Heart right ventricle (tissue), 16 donors: ENCODE measurements at places on chromosomes 6 and 20.

GRCh38 chr6:96436398-96436797 is 85.2 kb upstream of the UFL1 start:
- DNase-seq = no peak

GRCh38 chr20:25221592-25222460 is 26.1 kb upstream of the PYGB start:
- peak; percentile 48 for DNase-seq

DNA sequence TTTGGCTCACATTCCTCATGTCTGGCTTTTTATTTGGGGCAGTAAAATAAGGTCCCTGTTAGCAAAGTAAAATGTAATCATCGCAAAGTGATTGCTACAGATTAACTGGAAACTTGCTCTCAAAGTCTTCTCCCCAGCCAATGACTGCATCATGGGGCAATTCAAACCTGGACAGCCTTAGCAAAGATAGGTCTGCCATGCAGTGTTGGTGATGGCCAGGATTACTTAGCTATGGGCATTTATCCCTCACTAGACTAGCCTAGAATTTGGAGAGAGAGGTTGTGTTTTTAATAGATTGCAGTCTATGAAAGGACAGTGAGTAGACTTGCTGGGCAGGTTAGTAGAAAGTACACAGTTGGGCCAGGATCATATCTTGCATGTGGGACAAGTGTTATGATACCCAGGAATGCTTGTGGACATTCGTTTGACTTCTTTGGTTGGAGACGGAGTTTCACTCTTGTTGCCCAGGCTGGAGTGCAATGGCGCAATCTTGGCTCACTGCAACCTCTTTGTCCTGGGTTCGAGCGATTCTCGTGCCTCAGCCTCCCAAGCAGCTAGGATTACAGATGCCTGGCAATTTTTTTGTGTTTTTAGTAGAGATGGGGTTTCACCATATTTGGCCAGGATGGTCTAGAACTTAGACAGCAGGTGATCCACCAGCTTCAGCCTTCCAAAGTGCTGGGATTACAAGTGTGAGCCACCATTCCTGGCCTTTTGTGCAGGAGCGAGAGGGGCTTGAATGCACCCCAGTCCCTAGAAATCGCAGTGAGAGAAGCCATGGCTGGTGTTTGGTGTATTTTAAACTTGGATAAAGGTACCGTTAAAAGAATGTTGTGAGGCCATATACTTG is 3.4 kb downstream of the RPS12 start:
- no peak for DNase-seq

DNA sequence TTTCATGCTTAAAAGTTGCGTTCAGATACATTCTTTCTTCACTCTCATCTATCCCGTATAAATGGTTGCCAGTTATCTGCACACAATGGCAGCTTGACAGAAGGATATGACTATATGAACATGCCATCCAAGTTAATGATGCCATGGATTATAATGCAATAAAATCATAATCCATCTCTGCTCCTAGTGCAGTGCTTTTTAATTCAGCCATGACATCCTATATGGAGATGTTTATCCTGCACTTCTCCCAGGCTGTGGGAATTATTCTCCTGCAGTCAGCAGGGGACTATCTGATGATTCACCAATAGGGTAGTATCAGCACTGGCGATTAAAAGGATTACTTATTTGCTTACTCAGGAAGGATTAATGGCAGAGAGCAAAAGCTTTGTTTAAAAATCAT is 273.8 kb downstream of the SAMD5 start:
- DNase-seq = no peak

DNA sequence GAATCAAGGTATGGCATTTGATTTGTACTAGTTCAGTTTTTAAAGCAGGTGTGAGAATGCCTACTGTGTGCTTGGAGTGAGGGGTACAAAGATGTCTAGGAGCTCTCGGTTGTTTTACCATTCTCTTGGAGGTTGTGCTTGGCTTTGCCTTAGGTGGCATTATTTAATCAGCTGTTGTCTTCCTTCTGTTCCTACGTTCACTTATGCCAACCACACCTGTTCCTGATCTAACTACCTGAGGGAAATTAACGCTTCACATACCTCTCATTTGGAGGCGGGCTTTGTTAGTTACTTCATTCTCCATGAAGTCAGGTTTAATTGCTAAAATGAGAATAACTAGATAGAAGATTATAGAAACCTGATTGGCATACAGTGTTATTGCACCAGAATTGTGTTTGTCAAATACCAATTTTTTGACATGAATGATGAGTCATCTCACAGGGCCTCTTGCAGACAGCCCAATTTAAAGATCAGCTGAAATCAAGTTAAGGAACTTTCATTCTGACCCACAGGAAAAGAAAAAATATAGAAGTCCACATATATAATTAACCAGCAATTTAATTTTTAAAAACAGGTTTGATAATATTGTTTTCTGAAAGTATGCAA is 24.8 kb upstream of the PBOV1 start:
- no peak for DNase-seq

DNA sequence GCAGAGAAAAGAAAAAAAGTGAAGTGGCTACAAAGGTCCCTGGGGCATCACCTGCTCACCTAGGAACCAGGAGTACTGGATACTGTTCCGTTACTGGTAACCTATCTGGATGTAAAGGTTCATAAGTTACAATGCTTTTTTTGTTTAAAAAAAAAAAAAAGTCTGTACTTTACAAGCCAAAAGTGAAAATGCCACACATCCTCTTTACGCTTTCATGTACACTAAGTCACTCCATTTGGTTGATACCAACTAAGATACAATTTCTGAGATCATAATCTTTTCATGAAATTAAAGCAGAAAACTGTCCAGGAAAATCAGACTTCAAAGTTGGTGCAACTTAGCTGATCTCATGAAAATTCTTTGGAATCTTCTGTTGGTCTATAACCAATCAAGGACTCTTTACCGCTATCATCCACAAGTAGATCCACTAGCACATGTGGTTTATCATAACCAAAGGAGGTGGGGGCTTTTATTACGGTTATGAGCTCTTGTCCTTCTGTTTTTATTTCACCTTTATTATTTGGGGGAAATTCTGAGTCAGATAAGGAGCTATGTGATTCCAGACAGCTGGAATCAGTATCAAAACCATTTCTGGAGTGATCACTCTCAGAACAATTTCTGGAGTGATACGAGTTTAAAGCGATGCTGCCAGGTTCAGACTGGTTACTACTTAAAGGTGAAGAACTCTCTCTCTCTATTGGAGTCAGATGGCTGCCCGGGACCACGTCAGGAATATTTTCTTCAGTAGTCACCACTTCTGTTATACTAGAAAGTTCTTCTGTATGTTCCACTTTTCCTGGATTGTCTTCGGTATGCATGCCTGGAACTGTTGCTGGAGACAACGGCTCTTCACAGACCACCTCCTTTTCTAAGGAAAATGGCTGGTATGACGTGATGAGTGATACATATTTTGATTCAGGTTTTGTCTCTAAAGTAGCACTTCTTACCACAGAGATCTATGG is 21.2 kb downstream of the IFNGR1 start:
- no peak for DNase-seq

GRCh38 chr6:30685157-30686008 is 1.1 kb downstream of the PPP1R18 start:
- peak; percentile 40 for DNase-seq

DNA sequence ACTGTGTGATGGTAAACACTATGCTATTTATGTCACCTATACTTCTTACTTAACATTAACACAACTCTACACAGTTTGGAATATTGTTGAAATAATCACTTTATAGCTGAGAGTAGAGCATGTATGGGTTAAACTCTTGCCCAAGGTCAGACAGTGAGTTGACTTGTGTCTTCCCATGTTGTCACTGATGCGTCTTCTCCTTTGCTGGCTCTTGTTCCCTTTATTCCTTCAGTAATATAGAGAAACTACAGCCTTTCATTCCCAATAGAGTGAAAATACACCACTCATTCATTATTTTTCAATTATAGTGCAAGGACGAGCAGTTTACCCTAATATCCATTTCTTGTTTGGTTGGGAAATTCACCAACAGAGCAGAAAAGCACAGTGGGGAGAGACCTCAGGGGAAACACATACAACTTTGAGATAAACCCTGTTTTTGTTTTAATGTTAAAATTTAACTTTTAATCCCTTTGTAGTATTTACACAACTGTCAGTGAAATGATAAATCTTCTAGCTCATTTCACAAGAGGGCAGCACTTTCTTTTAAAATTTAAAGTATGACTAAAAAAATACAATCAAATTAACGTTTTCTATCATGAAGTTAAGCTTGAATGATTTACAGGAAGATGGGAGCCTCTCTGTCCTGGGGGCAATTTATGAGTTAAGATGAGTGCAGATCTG is 363.0 kb downstream of the UTRN start:
- DNase-seq = no peak

GRCh38 chr6:134938896-134939295 is 11.0 kb downstream of the ALDH8A1 start:
- DNase-seq = no peak

DNA sequence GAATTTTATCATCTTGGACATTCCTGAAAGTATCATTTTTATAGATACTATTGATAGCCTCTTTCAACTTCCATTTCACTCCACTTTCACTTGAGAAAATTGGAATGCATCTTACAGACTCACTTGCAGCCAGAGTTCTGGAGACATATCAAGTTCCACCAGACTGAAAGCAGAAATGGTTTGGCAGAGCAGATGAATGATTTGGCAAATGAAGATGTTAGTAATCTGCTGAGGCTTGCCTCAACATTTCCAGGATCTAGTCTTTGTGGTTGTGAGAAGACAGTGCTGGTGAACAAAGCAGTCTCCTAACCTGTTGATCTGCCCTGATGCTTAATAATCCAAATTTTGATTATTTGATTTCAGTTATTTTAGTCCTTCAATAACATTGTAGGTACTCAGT is 202.6 kb downstream of the TRDN start:
- DNase-seq = no peak

- DNase-seq = no peak
Observed at GRCh38 chr6:111555036-111555435, 50.6 kb downstream of the TRAF3IP2 start.

DNA sequence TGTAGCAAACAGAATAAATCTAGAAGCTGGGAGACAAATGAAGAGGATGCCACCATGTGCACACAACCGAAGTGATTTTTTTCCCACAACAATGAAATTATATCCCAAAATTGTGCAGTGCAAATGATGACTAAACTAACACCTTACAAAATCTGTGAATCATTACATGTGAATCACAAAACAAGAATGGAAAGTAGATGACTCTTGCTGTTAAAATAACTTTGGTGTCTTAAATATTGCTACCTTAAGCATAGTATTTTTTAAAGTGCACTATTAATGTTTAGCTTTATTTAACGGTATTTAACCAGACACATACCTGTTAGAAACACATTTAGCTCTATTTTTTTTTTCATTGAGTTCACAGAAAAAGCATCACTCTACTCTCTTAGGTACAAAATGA is 190.8 kb downstream of the TBC1D32 start:
- no peak for DNase-seq

DNA sequence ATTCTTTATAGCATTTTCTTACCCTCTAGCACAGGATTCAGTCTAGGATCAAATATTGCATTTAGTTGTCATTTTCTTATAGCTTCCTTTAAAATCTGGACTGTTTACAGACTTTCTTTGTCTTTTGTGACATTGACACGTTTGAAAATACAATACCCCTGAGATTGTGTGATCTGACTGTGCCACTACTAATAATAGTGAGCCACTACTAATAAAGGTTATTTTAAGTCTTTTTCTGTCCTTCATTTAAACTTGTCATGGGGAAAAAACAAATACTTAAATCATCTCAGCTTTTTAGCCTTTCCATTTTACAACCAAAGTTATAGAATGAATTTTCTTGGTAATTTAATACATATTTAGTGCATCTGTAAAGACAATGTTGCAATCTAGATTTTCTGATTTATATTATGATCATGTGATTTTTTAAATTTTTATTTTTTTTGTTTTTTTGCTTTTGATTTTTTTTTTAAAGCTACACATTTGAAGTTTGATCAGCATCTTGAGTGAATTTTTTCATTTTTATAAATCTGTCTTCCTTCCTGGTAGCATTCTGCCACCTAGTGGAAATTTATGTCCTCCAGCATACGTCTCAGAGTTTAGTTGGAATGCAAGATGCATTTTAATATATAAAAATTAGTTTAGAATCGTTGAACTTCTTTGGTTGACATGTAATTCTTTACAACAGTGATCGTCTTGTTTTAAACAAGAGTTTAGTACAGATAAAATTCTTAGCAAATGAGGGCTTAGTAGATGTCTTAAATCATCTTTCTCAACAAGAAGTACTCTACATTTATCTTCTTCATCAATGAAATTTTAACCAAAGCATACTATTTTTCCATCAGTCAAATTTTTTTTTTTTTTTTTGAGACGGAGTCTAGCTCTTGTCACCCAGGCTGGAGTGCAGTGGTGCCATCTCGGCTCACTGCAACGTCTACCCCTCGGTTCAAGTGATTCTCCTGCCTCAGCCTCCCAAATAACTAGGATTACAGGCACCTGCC is 119.4 kb downstream of the NCOA3 start:
- DNase-seq = no peak

GRCh38 chr6:44855562-44856411 is 468.3 kb downstream of the CDC5L start:
- DNase-seq = no peak

DNA sequence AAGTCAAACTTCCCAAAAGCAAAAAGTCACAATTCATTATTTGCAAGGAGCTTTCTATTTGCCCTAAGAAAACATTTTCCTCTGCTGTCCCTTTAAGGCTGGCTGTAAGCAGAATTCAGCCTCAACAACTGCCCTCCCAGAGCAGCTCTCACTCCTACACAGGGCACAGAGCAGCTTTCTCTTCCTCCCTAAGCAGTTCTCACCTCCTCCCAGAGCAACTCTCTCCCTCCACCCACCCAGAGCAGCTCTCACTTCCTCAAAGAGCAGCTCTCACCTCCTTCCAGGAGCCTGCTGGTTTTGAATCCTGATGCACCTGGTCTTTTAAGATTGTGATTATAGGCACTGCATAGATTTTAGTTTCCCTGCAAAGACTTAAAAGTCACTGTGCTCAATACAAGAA is 120.6 kb upstream of the TMEM181 start:
- no peak for DNase-seq

GRCh38 chr6:135289816-135290215 is 108.7 kb downstream of the MYB start:
- DNase-seq = no peak
